Substantia nigra (tissue), 51 donors: ENCODE measurements at places on chromosomes 2 and 18.

- no peak for DNase-seq
Measured at GRCh38 chr2:5449867-5450266, 242.3 kb upstream of the SOX11 start.

- DNase-seq, result no peak
Measured at GRCh38 chr2:47535996-47536395, 133.0 kb downstream of the MSH2 start.

- DNase-seq, result peak; percentile 95
Measured at GRCh38 chr2:121197369-121198091, 87.5 kb downstream of the TFCP2L1 start.

- peak; percentile 72 for DNase-seq
Measured at GRCh38 chr2:233387667-233388528, 33.6 kb downstream of the DGKD start.

GRCh38 chr2:128714285-128714684, 395.6 kb upstream of the HS6ST1 start:
- no peak for DNase-seq

- no peak for DNase-seq
Measured at GRCh38 chr2:42663828-42664227, 95.4 kb downstream of the MTA3 start.

- no peak for DNase-seq
Measured at GRCh38 chr2:168538133-168538532, 82.1 kb downstream of the CERS6 start.

GRCh38 chr2:223442847-223443246, 159.3 kb downstream of the SCG2 start:
- no peak for DNase-seq

DNA sequence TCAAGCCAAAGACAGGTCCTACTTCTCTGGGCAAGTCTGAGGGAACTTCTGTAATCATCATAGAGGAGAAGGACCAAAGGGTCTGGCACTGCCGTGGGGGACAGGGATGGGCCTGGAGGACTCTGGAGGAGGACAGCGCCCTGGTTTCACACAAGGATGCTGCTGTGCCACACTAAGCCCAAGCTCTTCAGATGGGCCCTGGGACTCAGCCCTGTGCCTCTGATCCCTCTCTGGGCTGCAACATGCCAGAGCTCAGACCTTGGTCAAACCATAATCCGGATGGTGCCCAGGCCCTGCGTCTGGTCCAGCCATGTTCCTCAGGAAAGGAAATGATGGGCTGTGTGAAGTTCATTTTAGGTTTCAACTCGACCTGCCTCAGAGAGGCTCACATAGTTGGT, 222.0 kb upstream of the COPS8 start:
- DNase-seq, result no peak

GRCh38 chr18:48693625-48694262, 154.9 kb downstream of the CTIF start:
- no peak for DNase-seq

DNA sequence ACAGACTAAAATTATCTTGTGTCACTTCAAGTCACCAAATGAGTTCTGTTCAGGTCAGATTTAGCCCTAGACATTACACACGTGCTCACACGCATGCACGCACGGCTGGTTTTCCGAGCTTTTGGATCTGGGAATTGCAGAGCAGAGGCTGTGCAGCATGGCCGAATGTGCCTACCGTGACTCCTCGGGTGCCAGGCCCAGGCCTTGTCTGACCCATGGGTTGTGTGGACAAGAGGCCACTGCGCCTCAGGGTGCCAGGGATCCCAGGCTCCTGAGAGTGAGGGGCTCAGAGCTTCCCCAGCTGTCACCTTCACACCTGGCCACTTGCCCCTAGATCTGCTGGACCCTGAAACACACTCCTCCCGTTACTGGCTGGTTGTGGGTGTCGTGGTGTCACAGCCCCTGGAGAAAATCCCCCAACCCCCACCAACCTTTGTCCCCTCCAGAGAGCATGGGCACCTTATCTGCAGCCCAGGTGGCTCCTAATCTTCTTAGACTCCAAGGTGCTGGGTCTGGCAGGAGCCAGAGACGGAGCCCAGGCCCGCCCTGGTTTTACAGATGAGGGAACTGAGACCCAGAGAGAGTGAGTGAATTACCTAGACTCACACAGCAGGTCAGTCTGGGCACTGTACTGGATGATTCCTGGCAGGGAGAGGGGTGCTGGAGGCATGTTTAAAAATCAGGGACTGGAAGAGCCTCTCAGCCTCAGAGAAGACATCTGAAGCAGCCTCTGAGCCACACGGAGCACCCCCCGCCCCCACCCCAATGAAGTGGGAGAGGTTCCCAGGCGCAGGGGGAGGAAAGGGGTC, 56.8 kb downstream of the ATOH8 start:
- no peak for DNase-seq

DNA sequence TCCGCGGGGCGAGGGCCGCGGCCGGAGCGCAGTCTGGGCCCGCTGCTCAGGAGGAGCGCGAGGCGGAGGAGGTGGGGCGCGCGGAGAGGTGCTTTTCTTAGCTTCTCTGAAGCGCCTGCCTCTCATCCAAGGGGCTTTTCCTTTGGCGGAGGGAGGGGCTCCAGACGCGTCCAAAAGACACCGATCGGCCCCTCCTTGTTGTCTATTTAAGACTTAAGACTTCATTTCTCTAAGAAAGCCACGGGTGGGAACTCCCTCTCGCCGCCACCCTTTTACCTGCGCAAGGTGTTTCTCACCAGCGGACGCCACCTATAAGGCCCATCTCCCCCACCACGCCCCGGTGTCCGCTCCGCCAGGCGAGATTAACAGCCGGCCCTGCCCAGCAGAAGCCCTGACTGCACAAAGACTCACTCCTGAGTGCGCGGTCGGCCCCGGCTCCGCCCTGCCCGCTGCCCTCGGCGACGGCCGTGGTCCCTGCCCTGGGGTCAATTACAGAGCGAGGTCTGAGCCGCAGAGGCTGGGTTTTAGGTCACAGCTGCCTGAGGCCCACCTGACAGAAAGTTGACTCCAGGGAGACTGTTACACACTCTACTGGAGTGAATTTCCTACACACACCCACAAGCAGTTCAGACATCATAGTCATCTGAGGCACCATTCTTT, at the start of gene DSC2:
DSC2 (minus strand) TSS at position 397 of the 660 bp plus-strand sequence. CDS start 450 bp downstream, outside the sequence.
- no peak for DNase-seq

DNA sequence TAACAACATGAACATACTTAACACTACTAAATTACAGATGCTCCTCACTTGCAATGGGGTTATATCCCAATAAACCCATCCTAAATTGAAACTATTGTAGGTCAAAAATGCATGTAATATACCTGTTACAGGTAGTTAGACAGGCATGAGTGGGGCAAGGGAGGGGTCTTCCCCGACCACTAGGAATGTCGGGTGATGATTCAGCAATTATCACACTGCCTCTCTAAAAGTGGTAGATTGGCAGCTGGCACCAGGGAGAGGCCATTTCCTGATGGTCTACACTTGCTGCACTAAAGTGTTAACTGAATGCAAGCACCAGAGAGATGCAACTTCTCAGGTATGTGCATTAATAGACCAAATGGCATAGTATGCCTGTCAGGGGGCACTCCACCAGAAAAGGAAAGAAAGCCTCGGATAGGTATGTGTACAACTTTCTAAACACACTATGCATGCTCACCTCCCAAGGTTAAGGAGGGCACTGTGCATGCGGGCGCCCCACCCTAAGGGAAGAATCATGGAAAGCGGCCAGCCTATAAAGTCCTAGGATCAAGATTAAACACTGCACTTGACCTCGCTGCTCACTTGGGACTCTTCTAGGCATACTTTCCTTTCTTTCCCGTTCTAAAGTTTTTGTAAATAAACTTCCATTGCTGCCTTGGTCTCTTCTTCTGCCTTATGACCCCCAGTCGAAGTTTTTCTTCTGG, 35.6 kb downstream of the PIGN start:
- no peak for DNase-seq

GRCh38 chr2:130245976-130246375, 47.7 kb upstream of the TUBA3E start:
- DNase-seq, result no peak

DNA sequence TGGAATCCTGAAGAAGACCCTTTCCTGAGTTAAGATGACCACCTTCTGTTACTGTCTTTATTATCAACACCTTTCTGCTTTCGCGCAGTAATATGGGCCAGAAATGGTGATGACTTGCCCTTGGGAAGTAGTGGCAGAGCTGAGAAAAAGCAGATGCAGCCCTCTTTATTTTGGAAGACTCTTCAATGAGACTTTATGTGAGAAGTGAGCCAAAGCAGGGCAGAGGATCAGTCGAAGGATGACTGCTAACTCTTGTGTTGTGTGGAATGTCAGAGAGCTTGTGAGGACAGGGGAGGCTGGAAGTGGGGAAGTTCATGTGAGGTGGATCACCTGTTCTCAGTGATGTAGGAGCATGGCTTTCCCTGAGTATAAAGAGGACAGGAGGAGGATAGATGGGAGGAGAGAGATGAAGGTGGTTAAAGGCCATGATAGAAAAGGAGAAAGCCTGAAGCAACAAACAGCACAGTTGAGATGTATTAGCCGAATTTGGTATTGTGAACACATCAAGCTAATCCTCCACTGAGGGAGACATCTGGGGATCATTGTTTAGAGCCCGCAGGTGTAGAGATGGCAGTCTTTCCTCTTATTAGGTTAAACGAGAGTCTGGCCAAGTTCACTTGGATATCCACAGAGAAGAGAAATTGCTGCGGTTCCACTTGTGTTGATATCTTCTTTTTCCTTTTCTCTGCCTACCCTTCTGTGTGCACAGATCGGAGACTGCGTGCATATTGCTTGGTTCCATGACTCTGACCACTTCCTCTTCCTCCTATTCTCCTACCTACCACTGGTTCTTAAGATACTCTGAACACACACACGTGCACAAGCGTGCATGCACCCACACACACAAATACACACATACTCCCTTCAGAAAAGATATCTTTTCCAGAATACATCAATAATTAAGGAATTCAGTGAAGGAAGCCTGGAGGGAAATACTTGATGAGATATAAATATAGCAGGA, 67.4 kb downstream of the SLC9A2 start:
- DNase-seq, result no peak

DNA sequence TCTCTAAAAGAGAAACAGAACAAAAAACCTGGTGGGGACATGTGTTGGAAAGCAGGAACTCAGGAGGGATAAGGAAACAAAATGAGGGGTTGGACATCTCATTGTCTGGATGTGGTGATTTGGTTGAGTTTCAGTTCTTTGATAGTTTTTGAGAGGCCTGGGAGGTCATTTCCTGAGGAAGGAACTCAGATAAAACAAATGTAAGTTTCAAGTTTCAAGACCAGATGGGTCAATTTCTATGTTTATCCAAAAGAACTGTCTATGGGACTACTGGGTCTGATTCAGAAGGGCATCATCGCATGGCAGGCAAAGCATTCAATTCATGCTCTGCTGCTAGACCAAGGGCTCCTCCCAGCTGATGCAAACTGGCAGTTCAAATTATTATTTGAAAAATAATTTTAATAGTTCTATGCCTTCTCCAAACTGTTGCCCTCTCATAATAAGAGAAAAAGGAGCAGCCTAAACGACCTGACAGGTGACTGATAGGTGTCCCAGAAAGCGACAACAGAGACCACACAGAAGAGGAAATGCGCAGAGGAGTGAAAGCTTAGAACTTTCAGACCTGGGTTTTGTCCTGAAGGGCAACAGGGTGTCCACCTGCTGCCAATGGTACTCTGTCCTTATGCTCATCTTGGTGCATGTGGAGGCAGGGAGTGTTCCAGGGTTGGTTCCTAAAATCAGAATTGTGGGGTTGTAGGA, 39.3 kb upstream of the SH3RF3 start:
- DNase-seq, result no peak

DNA sequence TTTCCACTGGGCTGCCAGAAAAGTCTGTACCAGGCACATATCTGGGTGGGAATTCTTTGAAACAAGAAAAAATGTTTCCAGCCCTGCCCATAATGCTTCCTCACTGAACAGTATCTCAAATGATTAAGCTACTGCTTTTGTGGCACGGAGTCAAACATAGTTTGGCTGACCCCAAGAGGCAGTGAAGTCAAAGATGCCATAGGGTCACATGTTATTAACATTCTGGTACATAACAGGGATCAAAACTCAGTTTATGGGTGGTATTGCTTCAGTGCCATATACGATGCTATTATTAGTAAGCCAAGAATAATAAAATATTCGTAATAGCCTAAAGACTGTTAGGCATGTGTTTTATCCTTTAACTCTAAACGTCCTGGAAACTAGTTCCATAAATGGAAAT, 112.4 kb downstream of the FEZ2 start:
- DNase-seq, result no peak

DNA sequence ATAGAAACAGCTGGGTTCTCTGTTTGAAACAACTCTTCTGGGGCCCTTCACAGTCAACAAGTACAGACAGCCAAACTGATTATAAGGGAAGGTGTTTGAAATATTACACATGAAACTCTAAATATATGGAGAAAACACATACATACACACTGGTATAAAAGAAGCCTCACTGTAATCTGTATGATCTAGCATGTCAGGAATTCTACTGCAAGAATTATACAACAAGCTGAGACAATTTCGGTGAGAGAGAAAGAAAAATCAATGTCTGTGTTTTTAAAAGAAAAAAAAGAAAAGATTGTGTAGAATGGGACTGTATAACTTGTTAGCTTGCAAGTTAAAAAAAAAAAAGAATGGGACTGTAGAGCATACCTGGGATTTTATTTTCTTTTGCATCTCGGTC, 26.3 kb downstream of the IRS1 start:
- no peak for DNase-seq

DNA sequence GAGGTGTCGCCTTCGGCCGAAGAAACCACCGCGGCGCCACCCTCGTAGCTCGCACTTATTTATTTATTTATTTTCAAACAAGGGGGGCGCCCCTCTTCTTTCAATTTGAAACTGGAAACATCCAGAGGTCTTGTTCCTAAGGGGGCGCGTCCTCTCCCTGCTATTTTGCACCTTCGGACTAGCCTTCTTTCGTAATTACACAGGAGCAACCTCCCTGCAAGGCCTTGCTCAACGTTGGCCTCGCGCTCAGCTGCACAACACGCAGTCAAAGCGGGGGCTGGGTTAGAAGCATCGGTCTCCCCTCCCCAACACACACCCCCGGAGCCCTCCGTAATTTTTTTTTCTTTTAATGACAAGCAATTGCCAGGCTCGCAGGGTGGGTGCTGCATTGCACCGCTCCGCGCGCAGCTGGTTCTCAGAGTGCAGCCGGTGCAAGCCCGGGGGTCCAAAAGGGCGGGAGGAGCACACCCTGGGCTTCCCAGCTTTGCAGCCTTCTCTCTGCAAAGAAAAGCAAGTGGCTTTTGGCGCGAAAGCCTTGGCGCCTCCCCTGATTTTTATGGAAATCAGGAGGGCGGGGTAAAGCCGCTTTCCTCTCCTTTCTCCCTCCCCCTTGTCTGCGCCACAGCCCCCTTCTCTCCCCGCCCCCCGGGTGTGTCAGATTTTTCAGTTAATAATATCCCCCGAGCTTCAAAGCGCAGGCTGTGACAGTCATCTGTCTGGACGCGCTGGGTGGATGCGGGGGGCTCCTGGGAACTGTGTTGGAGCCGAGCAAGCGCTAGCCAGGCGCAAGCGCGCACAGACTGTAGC, at the start of gene MYCN:
MYCN (plus strand) TSS at position 697 of the 807 bp plus-strand sequence. CDS start 1,515 bp downstream, outside the sequence.
- peak; percentile 65 for DNase-seq
